ENCODE measurements at places on chromosomes 1 and 21.
A peak's percentile ranks its signal among the peaks of the same experiment; 100 is the strongest.

DNA sequence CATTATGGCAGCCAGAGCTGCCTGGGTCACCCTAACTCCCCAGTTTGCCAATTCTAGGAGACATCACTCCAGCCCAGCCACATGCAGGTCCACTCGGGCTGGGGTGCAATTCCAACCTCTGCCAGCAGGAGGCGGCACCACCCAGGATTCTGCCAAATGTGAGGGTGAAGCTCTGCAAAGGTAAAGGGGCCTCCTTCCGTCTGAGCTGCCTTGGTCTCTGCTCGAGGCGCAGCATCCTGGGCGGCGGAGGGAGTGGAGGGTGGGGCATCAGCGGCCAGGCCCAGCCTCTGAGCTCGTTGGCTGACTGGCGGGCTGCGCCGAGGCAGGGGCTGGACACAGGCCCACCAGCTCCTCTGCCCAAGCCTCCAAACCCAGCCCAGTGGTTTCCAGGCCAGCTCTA, 63.8 kb downstream of the ARHGEF16 start:
- DNase-seq = no peak

DNA sequence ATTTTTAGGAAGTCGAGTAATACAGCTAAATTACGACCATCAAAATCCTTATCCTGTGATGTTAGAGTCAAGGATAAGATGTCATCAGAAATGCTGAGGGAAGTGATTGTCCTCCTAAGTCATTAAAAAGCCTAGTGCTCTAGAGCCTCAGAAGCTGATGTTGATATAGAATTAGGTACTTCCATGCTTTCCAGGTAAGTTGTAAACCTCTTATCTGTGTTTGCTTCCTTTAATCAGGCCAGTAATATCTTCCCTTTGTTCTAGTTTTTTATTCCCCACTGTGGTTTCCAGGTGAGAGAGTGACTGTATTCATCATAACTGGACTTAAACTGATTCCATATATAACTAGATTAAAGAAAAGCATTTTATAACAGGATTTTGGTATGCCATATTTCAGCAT, 44.4 kb downstream of the SMG7 start:
- no peak for DNase-seq

- peak; percentile 60 for DNase-seq
Measured at GRCh38 chr1:156652131-156652991, 10.4 kb downstream of the BCAN start.

DNA sequence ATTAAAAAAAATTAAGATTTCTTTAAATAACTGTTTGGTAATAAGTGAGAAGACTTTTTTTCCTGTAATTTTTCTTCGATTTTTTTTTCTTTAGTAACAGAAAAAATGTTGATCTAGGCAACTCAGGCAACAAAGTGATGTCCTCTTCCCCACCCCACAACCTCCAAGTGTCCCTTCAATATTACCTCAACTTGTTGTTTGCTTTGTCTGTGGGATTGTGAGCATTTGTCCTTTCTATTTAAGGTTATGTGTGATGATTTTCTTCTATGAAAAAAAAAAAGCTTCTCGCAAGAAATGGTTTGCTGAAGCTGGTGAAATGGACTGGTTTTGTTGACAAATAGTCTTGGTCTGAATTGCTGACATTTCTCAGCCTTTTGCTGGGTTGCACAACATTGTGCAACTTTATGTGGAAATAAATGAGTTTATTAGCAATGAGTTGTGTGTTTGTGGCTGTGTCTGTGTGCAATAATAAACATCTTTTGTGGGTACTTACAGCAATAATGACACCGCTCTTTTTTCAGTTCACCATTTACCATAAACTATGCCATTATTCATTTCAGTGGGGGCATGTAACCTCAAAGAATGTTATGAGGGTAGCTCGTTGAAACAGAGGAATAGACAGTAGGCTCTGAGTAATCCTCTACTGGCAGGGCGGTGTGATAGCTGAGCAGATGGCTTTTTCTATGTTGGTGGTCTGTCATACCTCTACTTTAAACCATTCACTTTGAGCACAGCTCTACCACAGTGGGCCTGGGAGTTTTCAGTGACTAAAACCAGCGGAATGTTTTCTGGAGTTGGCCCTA, 218.4 kb downstream of the HLX start:
- DNase-seq = peak; percentile 29

DNA sequence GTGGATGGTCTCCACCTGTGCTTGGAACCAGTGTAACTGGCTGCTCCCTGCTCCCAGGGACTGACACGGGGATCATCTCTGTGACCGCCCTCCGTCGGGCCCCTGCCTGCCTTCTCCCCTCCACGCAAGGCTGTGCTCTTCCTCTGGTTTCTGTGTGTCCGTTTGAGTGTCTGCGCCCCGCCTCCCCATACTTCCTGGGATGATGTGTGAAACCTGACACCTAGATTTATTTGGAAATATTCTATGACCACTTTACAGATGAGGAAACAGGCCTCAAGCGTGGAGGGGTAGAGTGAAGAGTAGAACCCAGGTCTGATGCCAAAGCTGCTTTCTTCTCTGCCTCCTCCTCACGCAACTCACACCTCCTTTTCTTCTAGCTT, 24.3 kb downstream of the LDLRAP1 start:
- DNase-seq = no peak

DNA sequence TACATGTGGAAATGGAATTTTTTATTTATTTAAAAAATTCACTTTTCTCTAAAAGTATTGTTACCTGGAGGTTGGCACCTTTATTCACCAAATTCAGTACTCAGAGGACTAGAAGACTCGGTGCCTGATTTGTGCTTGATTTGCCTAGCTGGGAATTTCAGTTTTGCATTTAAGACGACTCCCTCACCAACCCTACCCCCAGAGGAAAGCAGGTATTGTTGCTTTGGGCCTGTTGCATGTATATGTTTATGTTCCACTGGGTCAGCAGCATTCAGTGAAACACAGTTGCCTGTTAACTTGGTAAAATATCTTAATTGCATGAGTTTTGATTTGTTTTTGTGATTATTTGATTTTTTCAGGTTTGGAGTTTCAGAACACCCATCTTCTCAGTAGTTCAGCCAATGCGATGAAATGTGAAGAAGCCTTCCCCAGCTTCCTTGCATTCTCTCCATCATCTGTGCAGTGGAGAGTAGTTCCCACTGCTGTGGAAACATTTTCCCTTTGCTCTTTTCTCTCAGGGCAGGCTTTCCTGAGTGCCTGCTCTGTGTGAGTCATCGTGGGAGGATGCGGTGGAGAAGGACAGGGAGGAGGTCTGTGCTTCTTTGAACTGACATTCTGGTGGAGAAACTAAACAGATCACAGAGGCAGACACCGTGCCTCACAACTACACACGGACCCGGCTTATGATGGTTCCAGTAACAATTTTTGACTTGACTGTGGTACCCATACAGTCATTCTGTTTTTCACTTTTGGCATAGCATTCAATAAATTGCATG, 6.4 kb downstream of the ADARB1 start:
- peak; percentile 72 for DNase-seq

DNA sequence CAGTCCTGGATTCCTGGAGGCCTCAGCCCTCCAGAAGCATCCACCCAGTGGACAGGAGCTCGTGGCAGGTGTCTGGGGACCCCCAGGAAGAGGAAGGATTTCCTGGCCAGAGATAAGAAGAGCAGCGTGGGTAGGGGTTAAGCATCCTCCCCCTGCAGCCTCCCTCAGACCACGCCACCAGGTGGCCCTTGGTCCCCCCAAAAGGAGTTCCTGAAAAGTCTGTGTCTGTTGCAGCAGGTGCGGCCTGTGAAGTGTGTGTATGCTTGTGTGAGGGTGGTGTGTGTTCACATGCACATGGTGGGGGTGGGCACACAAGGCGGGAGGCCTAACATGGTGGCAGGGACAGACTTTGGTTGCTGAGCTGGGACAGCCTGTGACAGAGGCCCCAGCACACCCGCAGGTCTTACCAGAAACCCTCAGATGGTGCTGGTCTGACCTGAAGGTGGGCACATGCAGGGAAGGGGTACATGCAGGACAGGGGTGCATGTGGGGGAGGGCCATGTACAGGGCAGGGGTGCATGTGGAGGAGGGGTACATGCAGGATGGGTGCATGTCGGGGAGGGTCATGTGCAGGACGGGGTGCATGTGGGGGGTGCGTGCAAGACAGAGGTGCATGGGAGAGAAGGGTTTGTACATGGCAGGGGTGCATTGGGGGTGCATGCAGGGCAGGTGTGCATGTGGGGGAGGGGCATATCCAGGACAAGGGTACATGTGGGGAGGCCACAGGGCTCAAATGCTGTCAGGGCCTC, 18.2 kb upstream of the RUNX3 start:
- no peak for DNase-seq

DNA sequence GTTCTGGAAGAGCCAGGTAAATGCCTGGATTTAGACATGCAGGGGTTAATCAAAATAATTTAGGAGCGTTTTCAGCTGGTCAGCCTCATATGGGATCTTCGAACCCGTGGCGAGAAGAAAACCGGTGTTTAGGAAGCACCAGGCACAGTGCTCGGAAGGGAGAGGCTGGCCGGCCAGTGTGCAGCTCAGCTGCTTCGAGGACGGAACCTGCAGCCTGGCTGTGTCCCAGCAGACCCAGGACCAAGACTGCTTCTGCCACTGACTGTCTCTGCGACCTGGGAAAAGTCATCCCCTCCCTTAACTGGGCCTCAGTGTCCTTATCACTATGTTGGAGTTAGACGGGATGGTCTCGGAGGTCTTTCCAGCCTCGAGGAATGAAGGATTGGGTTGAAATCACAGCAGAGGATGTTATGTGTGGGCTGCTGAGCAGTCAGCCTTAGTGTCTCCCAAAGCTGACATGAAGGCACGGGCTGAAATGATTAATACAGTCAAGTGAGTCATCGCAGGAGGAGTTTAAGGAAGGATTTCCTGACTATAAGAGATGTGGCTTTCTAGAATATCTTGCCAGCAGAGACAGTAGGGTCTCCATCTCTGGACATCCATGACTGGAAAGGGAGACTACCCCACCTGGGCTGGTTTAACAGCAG, 20.8 kb downstream of the PPFIA4 start:
- DNase-seq = peak; percentile 84

All from AG08396 (cell line).